ENCODE measurements at places on chromosomes 4 and X.

DNA sequence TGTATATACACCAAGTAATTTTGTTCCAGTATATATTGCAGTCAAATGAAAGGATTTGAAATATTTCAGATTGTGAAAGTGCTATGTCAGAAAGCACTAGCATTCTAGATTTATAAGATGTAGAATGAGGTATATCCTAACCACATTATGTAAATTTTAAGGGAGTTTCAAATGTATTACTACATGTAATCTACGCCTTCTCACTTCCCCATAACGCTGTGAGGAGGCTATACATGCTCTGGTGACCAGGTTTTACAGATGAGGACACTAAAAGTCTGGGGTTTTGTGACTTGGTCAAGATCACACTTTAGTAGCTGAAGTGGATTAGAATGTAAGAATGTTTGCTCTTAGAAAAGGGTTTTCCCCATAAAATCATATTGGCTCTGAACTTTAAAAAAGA is 8.1 kb downstream of the ENPEP start:
- peak; percentile 45 for DNase-seq

DNA sequence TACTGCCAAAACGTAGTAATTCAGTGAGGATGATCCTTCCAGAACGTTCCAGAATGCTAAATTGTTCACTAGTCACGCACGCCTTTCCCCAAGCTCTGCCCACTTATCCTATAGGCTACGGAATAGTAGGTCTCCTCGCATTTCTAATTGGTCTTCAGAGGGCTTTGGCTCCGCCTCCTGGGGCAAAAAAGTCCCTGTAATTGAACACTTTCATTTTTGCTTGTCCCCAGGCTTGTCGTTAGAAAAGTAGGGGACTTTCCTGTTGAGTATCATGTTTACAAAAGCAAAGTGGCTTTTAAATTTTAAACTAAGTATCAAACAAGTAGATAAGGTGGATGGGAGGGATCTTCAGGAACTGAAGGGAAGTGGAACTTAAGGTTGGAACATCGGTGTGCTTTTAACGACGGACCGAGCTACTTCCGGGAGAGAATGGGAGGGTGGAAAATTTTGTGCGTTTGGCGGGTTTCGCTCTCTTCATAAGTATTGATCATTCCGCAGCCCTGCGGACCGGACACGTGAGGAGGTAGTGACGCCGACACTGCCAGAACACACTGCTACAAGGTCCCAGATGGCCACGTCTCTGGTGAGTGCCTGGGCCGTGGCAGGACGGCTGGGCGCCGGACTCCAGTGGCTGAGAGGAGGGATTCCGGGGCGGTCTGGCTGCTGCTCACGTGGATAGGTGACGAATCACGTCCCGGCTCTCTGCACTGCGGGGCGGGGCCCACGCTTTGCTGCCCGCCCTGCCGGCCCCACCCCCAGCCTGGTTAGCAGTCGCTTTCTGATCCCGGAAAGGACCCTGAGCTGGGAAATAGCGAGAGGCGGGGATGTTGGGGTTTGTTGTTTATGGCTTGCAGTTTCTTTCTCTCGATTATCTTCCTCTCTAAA is at the start of gene NXT2:
TSS of gene NXT2 (plus strand) at position 406 of the 885 bp plus-strand sequence. CDS start at position 569, 163 bp downstream.
- DNase-seq: peak; percentile 89

GRCh38 chrX:24619647-24620046 is 27.5 kb downstream of the PCYT1B start:
- DNase-seq: peak; percentile 68

GRCh38 chr4:75432683-75433082 is 81.5 kb downstream of the RCHY1 start:
- no peak for DNase-seq

DNA sequence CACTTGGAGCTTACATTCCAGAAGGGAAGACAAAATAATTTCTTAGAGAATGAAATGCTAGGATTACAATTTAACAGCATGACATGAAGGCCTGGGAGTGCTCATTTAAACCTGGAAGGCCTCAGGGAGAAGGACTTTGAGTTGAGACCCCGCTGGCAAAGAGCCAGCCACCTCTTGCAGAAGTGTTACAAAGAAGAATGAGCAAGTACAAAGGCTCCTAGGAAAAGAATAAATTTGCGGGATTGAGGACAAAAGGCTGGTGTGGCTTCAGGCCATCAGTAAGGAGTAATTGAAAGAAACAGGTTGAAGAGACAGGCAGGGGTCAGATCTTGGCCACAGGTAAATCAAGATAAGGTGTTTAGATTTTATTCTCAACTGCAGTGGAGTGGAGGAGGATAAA is 3.1 kb upstream of the ELOVL6 start:
- no peak for DNase-seq

DNA sequence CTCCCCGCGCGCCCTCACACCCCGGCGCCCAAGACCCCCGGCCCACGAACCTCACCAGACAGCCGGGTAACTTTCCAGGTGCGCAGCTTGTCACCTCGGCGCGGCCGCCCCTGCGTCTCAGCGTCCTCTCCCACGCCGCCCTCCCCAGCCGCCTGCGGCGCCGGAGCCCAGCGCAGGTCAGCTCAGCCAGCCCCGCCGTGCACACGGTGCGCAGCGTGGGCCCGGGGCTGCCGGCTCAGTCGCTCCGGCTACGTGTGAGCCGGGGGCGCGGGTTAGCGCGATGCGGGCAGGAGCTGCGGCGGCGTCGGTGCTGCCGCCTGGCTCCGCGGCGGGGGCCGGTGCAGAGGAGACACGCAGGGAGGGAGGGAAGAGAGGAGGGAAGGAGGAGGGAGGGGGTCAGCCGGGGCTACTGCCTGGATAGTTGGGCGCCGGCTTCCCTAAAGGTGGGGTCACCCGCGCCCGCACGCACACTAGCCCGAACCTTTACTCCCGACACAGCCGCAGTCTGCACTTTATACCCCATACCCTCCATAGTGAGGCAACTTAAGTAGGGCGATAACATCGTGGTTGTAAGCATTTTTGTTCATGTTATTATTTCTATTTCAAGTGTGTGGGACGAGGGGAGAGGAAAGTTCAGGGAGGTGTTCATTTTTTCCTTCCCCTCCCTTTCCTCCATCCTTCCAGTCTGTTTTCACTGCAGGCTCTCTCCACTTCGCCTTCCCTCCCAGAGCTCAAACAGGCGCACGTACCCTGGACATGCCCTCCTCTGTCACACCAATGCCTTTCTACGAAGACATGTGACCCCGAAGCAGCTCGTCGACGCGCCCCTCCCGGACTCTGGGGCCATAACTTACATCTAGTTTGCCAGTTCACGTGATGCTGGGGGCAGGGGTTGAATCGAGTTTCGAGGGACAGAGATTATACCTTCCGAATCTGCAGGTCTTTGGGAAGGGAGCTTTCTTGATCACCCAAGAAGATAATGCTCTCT is at the start of gene PRKG2:
TSS of gene PRKG2 (minus strand) at position 342 of the 988 bp plus-strand sequence. CDS start 10,175 bp downstream, outside the sequence.
- peak; percentile 15 for DNase-seq

Data from fibroblast of skin of right quadriceps (primary cell).